ENCODE measurements at places on chromosomes 2 and 18. TPM values are rescaled to one million over a fixed set of nuclear protein-coding genes. Genes with fewer than 3 reads are reported as not detected.

MC5R gene
- not detected for polyA plus RNA-seq

DNA sequence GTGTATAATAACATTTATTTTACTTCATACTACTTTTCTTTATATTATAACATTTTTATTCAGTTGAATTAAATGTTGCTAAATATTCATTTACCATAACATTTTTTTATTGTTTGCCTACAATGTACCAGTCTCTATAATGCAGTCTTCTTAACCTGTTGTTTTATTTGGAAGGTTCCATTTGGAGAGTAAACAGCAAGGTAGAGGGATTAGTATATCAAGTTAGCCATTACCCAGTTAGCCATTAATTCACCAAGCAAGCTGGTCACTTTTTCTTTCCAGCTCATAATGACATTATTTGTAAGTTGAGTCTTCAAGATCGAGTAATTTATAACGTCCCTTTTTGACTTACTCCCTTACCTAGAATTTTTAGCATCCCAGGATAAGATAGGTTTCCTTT, 29.7 kb upstream of the NT5C1B start:
- DNase-seq, result no peak

SERPINB4 gene
- polyA plus RNA-seq, result not detected

PAX3 gene
- not detected for polyA plus RNA-seq

RBBP8 gene
- 22.1 TPM for polyA plus RNA-seq

DNA sequence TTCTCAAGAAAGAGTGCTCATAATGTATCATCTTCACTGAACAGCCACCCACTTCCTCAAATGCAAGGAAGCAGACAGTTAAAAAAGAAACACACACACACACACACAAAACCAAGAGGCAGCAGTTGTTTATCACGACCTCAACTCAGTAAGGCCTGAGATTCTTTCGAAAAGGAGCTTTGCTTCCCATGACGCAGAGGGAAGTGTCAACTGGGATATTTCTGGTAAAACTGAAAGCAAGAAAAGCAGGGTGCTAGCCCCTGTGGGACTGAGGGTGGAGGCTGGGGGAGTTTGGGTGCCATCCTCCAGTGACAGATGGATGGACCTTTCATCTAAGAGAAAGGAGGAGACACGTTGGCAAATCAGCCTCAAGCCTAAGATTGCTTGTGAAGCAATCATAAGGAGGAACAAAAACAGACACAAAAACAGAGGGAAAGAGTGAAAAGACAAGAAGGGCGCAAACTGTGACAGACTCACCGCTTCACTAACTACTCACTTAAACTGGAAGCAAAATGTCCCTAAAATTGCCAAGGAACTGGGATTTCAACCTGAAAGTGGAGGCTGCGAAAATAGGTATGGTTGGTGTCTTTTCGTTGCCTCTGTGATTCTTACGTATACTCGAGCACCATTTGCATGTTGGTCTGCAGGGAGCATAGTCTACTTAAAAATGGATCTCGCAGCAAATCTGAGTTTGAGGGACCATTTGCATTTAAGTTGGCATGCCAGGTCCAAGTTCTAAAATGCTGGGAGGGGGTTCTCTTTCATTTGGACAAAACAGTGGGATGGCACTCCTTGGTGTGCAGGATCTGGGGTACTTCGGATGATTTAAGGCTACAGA, at the start of gene ARHGAP25:
Gene ARHGAP25, plus strand, starts transcription at position 124 of the 838 bp plus-strand sequence. Its CDS starts 389 bp downstream, at position 513.
- no peak for DNase-seq

GRCh38 chr2:144935736-144936135, 415.8 kb upstream of the ZEB2 start:
- no peak for DNase-seq

DNA sequence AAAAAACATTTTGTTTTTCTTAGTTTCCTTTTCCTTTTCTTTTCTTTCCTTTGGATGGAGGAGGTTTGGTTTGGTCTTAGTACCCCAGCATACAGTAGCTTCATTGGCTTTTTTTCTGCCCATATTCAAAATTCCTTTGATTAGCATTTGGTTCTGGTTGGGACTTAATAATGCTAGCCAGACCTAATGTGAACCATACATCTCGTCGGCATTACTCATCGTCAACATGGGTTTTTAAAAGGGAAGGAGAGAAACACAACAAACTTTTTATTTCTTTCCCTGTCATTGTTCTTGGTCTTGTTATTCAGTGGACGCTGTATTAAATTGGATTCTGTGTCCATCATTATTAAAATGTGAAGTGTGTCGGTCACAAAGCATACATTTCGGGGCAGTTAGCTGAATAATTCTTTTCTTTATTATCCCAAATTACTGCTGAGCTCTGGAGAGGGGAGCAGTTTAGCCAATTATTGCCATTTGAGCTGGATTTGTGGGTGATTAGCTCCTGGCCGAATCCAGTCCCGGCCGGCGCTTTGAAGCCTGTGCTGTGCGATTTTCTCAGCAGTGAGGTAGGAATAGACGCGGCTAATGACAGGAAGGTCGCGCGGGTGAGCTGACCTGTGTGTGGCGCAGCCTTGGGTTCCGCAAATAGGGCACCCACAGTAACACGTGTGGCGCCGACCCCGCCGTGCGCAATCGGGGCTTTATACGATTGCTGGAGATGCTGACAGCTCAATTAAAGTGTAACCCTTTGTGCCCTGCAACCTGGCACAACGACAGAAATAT, 303.3 kb downstream of the GBX2 start:
- DNase-seq, result no peak

GRCh38 chr2:10014418-10015190, 28.7 kb upstream of the KLF11 start:
- DNase-seq, result no peak

- no peak for DNase-seq
Measured at GRCh38 chr2:102489646-102490045, 16.6 kb downstream of the SLC9A4 start.

MAPRE3 gene
- polyA plus RNA-seq, result 16.8 TPM

- no peak for DNase-seq
Measured at GRCh38 chr18:21393986-21394385, 152.0 kb downstream of the GREB1L start.

C2orf69 gene
- polyA plus RNA-seq, result 4.3 TPM

GLI2 gene
- polyA plus RNA-seq, result 5.2 TPM

IL37 gene
- polyA plus RNA-seq, result not detected

- no peak for DNase-seq
Measured at GRCh38 chr18:13530879-13531387, 195.4 kb downstream of the FAM210A start.

DNA sequence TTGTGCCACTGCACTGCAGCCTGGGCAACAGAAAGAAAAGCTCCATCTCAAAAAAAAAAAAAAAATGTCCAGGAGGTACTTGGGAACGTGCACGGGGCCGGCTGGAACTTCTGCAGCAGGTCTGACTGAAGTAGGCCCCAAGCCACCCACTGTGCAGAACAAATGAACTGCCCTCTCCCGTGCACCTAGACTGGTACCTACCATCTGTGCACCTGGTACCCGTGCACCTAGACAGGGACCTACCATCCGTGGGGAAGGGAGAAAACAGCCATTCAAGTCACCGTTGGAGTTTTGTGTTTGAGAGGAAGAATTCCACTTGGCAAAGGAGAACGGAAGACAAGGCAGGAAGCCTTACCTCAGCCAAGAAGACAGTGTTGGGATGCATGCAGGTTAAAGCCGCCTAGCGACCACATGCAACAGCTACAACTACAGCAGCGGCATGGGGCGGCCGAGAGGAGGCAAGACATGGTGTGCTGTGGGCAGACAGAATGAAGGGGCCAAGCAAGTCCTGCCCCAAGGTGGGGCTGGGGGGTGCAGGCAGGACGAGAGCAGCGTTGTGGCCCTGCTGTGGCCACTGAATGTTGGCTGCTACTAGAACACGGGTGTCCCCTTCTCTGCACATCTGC, 16.1 kb downstream of the ST3GAL5 start:
- DNase-seq, result no peak

MYL1 gene
- not detected for polyA plus RNA-seq

RGPD4 gene
- polyA plus RNA-seq, result not detected

GPR39 gene
- 3.6 TPM for polyA plus RNA-seq

- DNase-seq, result no peak
Measured at GRCh38 chr2:231612109-231612455, 19.4 kb downstream of the TEX44 start.

DNA sequence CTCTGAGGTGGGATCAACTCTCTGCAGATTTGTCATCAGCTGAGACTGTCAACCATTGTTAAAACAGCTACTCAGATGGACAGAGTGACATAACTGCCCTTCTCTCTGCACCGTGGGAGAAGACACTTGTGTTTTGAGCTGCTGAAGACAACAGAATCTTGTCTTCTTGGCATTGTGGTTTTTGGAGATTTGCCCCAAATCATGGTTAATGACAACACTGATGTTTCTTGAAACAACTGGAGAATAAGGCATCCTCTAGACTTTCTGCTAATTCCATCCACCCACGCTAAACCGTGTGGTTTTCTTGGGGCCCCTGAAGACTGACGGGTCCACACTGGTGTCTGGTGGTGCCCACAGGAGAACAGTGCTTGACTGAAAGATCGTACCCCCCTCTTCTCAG, 39.5 kb downstream of the SH3BP4 start:
- DNase-seq, result no peak

CFAP221 gene
- not detected for polyA plus RNA-seq

GRCh38 chr2:1286929-1287328, 126.3 kb upstream of the TPO start:
- no peak for DNase-seq

DNA sequence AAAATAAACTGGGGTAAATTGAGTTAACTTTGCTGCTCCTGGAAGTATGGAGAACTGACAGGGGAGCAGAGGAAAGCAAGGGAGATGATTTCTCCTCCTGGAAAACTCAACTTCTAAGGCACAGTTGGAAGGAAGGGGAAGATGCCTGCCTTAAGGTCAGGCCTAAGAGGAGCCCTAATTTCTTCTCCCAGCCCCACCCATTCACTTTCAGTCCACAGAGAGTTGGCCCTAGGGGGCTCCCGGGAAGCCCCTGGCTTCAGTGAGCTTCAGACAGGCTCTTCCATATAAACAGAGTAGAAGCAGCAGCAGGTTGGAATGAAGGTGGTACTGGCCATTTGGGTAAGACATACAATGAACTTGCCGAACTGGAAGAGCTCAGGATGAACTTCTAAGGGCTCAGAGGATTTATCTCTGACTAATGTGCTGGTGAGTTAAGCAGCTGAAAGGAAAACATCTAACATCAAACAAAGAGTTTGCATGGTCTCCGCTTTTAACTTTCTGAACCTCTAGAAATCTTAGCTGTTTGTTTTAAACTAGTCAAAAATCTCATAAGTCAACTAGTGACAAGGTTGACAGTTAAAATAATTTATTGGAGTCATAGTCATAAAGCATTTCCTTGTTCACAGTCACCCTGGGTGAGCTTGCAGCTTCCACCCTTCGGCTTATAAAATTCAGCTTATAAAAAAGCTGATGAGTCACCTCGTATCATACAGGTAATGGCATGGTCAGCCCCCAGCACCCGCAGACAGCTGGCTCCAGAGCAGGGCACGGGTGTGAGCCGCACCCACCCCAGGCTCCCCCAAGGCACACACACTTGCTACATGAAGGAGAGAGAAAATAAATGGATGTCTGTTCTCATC, 9.8 kb downstream of the MALL start:
- DNase-seq, result no peak

DNA sequence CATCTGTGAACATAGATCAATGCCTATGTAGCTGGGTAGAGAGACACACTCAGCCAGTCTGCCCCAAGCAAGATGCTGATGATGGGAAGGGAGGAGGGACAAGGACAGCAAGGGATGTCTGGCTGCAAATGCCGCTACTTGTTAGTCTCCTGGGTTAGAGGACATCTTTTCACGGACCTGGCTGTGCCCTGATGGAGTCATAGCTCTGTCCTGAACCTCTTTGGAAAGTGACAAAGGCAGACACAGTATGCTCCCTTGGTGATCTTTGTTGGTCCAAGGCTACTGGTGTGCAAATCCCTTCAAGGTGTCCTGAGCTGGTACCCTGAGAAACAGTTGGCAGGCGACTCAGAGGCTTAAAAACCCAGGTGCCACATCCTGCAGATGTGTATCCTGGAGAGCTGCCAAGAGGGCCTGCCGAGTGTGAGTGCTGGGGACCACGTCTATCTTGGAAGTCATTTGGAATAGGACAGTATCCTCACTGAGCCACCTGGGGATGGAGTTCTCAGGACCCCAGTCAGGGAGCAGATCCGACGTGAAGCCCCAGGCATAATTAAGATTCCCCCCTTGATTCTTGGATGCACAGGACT, 10.8 kb downstream of the FOSL2 start:
- no peak for DNase-seq

L3MBTL4 gene
- 0.05 TPM for polyA plus RNA-seq

PIAS2 gene
- polyA plus RNA-seq, result 10.1 TPM

DNA sequence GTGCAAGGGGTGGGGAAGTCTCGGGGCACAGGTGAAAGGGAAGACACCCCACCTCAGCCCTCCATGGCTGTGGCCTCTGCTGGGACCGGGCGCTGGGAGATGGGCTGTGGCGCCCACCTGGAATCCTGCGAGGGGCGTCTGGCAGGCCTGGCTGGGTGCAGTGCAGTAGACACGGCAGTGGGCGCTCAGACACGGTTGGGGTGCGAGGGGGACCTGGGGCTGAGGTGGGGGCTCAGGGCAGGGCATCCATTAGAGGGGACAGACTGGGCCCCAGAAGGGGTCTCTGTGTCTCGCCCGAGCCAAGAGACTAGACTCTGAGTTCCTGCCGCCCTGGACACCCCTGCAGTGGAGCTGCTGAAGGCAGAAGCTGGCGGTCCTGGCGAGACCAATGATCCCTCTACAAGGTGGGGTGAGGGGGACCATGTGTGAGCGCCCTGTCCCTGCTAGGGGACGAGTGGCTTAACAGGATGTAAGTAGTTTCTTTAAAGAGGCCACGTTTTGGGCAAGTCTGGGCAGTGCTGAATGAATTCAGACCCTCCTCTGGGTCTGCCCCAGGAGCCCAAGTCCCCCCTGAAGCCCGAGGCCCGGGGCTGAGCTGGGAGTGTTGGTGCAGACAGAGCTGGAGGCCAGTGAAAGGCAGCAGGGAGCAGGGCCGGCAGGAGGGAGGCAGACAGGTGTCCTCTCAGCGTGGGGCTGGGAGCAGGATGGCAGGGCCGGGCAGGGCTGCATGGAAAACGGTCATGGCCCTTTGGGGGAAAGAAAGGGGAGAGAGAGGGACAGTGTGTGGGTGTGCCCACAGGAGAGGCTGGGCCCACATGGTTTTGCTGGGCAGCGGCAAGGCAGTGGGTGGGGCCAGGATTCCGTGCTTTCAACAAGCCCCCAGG, 57.2 kb downstream of the HS6ST1 start:
- DNase-seq, result no peak

- no peak for DNase-seq
Measured at GRCh38 chr2:134504586-134505336, 214.0 kb downstream of the TMEM163 start.

- no peak for DNase-seq
Measured at GRCh38 chr2:217975626-217976025, 27.2 kb downstream of the TNS1 start.

ZSWIM2 gene
- 0.10 TPM for polyA plus RNA-seq

Measured in AG04450 (cell line).